NCI-H1092 treated with DMSO at 0.1 percent for 48 hours (cell line): ENCODE measurements at places on chromosomes 13 and 19.

DNA sequence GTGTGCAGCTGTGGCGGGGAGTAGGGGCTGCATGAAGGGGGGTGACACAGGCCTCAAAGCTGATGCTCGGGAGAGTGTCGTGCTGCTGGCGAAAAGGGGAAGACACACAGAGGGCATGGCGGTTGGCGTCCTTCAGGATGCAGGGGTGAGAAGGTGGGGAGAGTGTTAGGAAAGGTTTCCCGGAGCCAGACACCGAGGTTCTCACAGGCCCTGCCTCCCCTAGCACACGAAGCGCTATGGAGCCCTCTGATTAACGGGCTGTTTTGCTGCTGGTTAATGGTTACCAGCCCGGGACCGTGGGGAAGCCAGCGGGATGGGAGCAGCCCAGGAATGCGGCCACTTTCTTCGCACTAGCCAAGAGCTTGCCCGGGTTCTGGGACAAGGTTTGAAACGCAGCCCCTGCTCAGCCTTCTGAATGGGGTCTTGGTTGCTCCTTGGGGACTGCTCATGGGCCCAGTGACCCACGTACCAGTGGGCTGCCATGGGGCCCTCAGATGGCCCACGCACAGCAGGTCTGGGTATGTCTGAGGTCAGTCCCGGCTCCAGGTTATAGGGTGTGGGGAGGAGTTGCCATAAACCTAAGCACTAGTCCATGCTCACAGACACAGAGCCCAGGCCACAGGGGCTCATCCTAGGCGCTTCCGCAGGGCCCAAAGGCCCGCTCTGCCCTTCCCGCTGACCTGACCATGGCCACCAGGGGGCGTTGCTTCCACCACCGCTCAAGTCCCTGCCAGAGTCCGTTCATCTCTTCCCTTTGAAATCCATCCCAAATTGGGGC lies 31.3 kb upstream of the ISYNA1 start:
- no peak for DNase-seq

DNA sequence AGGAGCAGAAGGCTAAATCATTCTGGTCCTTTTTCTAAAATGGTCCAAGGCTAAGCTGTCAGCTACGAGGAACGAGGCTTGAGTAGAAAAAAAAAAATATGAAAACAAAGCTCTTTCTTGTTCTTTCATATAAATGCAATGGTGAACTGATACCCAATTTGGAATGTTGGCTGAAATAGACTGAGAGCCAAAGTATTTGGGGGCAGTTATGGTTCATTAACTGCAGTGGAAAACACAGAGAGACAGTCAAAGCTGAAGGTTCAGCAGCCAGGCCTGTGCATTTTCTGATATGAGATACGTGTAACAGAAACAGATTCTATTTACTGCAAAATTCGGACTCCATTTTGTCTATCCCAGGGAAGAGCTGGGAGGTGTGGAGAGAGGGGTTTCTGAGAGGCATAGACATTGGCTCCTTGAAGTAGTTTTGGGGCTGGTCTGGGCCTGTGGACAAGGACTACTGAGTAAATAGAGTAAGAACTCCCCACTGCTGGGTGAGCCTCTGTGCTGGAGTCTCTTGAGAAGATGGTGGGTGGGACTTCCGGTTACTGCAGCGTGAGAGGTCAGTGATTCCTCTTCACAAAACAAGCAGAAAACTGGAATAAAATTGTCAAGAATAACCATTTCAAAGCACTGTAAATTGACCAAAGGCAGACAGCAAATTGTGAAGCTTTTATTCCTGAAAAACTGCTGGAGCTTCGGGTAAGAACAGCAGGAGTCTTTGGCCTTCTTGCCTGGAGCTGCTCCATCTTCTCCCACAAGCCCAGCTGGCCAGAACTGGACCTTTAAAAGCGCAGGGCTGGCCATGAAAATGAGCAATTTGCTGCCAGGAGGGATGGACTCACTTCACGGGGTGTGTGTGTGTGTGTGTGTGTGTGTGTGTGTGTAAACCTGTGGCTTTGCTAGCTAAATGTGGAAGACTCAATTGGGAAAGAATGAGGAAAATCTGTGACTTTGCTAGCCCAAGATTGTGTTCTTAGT lies 43.1 kb upstream of the CNMD start:
- no peak for DNase-seq

DNA sequence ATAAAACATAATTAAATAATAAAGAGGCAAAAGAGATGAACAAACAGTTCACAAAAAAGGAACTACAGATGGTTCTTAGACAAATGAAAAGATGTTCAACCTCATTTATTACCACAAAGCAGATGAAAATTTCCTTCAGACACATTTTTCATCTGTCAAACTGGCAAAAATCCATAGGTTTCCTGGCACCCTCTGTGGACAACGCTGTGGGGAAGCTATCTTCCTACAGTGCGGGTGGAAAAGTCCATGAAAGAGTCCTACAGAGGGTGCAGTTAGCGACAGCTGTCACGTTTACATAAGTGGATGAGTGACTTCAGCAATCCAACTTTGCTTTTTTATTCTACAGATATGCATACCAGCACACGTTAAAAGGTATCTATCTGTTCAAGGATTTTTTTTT lies 30.3 kb upstream of the PDCD5 start:
- DNase-seq: no peak

DNA sequence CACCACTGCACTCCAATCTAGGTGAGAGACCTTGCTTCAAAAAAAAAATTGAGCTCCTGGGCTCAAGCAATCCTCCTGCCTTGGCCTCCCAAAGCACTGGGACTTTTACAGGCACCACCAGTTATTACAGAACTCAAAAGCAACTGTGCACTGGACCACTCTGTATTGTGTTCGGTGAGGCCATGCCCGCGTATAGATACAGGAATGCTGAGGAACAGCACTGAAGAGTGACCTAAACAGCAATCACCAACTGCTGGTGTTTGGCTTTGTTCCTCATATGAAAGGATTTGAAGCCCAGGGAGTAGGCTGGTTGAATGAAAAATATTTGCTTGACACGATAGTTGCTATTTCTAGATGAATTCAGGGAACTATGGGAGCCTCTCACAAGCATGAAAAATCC lies 29.5 kb downstream of the SLC25A30 start:
- no peak for DNase-seq

GRCh38 chr13:99339736-99340397 lies 32.7 kb upstream of the GPR183 start:
- DNase-seq: no peak

DNA sequence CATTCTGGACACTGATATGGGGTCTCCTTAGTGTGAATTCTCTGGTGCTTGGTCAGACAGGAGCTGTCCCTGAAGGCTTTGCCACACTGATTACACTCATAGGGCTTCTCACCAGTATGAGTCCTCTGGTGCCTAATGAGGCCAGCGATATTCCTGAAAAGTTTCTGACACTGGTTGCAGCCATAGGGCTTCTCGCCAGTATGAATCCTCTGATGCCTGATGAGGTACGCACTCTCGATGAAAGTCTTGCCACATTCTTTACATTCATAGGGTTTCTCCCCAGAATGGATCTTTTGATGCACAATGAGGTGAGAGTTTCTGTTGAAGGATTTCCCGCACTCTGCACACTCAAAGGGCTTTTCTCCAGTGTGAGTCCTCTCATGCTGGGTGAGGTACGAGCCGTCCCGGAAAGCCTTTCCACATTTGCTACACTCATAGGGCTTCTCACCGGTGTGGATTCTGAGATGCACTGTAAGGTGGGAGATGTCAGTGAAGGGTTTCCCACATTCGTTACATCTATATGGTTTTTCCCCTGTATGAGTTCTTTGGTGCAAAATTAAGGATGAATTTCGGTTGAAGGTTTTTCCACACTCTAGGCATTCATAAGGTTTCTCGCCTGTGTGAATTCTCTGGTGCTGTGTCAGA lies 22.4 kb downstream of the ZNF329 start:
- DNase-seq: no peak
